Stimulated activated CD8-positive, alpha-beta memory T cell treated with anti-CD3 and anti-CD28 coated beads, Interleukin-2, amount 100 ng/mL, for 48 hours (primary cell): ENCODE measurements at places on chromosomes 1 and 21.

GRCh38 chr1:216945538-216946080 is 222.4 kb upstream of the ESRRG start:
- DNase-seq: no peak

DNA sequence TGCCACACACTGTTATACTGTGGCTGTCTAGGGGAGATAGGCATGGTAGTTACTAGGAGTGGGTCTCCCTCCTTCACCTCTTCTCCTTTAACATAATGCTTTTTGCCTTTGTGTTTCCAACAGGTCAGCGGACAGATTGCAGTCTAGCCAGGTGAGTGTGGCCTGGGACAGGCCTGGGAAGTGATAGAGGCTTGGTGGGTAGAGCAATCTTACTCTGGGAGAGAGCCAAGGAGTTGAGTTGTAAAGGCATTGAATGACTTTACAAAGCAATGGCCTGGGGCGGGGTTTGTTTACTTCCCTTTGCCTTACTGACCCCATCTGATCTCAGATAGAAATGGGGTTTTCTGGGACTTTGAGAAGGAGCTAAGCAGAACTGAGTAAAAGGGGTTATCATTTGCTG is 51.0 kb upstream of the IKBKE start:
- DNase-seq: no peak

- no peak for DNase-seq
Observed at GRCh38 chr21:16287046-16287445, 557.3 kb downstream of the USP25 start.

- no peak for DNase-seq
Observed at GRCh38 chr1:156394835-156395461, 25.9 kb downstream of the RHBG start.

GRCh38 chr21:36917471-36918158 is 48.9 kb downstream of the HLCS start:
- no peak for DNase-seq

DNA sequence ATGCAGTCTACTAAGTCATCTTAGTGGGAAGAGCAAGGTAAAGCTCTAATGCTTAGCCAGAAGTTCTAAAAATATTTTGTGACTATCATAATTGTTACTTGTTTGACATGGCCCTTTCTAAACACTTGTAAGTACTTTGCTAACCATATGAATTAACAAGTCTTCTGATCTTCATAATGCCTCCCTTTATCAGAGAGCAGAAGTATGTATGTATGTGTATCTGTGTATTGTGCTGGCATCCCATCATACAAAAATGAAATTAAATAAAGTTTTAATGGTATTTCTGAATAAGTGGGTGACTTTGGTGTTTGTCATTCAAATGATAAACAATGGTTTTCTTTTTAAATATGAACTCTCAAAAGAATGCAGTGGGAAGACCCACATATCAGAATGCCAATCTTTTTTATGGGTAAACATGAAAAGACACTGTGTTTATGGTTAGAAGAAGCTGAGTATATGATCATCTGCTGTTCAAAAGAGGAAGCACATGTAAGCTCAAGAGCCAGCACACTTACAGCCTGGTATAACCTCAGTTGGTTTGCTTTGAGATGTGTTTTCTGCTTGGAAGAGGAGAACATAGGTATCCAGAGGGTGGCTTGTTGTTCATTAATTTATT is 159.6 kb downstream of the CLEC20A start:
- DNase-seq: no peak

DNA sequence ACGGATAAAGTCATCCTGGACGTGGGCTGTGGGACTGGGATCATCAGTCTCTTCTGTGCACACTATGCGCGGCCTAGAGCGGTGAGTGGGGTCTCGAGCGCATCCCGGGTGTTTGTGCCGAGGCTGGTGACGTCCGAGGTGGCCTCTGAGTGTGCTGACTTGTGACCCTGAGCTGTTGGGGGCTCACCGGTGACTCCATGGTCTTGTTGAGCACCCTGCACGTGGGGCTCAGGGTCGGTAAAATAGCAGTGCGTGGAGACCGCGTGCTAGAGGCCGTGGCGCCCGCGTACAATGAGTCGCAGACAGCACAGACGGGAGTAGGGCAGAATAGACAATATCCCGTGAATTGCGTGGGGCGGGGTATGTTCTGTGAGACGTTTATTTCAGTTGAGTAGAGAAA is 13.1 kb downstream of the PRMT2 start:
- no peak for DNase-seq

DNA sequence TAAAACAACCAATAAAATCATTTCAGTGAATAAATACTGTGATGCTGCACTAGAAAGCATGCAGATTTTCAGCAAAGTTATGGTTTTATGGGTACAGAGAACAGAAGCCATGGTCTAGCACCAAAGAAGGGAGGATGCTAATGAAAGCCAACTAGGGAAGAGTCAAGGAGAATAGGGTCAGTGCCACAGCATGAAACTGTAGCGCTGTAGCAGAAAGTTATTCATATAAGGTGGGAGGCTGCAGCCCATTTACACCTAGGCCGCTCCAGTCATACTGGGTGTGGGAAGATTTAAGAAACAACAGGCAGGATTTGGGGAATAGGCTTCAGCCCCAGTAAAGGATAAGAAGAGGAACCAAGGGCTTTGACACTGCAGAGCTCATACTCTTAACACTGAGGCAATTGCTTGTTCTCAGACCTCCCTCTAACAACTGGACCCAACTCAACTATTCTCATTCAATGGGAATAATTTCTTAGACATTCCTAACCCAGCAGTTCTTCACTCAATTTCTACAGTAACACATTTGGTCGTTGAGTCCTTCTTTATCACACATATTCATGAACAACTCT is 4.4 kb downstream of the IFI16 start:
- no peak for DNase-seq

GRCh38 chr1:15155191-15155590 is 1.6 kb downstream of the TMEM51 start:
- no peak for DNase-seq

GRCh38 chr1:237282208-237282783 is 240.3 kb downstream of the RYR2 start:
- no peak for DNase-seq

- no peak for DNase-seq
Observed at GRCh38 chr1:62407398-62408009, 29.3 kb upstream of the USP1 start.

DNA sequence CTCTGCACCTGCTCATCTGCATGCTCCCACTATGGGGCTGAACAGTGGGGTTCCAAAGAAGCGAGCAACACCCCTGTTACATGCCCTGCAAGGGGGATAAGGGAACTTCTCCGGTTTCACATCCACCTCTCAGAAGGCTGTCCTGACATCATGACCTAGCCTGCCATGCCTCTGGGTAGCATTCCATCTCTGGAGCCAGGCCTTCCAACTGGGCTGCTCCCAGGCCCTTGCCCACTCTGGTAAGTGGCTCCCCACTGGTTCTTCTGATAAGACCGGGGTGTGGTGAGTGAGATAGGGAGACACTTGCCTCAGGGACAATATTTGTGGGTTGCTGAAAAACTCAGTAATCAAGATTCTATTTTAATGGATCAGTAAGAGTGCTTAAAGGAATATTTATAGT is 57.8 kb downstream of the KCNJ15 start:
- no peak for DNase-seq
